ENCODE measurements at places on chromosomes 6 and 20. TPM values are rescaled to one million over a fixed set of nuclear protein-coding genes. Genes with fewer than 3 reads are reported as not detected.

Gene TRAPPC3L
- total RNA-seq = 0.09 TPM

Gene TTLL9
- total RNA-seq = 0.16 TPM

Gene PRKN
- total RNA-seq = 4.0 TPM

Gene SAMD10
- total RNA-seq = 0.34 TPM

Gene ZC3H12D
- total RNA-seq = 0.16 TPM

Gene RAET1L
- not detected for total RNA-seq

Gene BMP7
- not detected for total RNA-seq

Gene SCAF8
- 16.5 TPM for total RNA-seq

Gene SLC22A2
- not detected for total RNA-seq

Gene C20orf144
- under 0.01 TPM for total RNA-seq

Gene HAO1
- total RNA-seq = not detected

Gene SLC2A10
- 40.6 TPM for total RNA-seq

Gene MRPS18B
- 39.6 TPM for total RNA-seq

Gene ULBP3
- total RNA-seq = 9.5 TPM

Gene HLA-DRA
- total RNA-seq = 0.17 TPM

Gene ERVFRD-1
- total RNA-seq = not detected

Gene NSFL1C
- total RNA-seq = 16.7 TPM

Gene FHL5
- total RNA-seq = not detected

Gene CLDN20
- not detected for total RNA-seq

Gene EDN1
- total RNA-seq = 0.16 TPM

Gene EYS
- total RNA-seq = not detected

Gene UBE2C
- total RNA-seq = 3.9 TPM

Gene REM1
- total RNA-seq = not detected

Gene KIAA1755
- total RNA-seq = 3.3 TPM

Gene COL20A1
- not detected for total RNA-seq

Gene WFDC13
- not detected for total RNA-seq

Gene TUBB1
- not detected for total RNA-seq

Gene HLA-DQB1
- not detected for total RNA-seq

Gene PTCHD4
- total RNA-seq = 2.3 TPM

Gene HCRTR2
- not detected for total RNA-seq

Gene TXNDC5
- total RNA-seq = 439 TPM

Gene TPMT
- 11.5 TPM for total RNA-seq

Gene KIF6
- 0.16 TPM for total RNA-seq

Gene WFDC5
- total RNA-seq = not detected

Gene HTR1E
- total RNA-seq = not detected

Gene AGER
- total RNA-seq = 0.16 TPM

Gene SCRT2
- not detected for total RNA-seq

Gene OPN5
- under 0.01 TPM for total RNA-seq

Gene ZNF512B
- 5.2 TPM for total RNA-seq

Gene SEMG1
- total RNA-seq = not detected

Gene EZR
- total RNA-seq = 65.1 TPM

Gene TSPO2
- not detected for total RNA-seq

Gene MYO6
- 10.8 TPM for total RNA-seq

Gene TJAP1
- 8.0 TPM for total RNA-seq

Gene MCM8
- total RNA-seq = 2.1 TPM

Gene RFX6
- not detected for total RNA-seq

Gene HSD17B8
- total RNA-seq = 10.9 TPM

Gene PERP
- 29.8 TPM for total RNA-seq

Gene ABT1
- 12.0 TPM for total RNA-seq
